ENCODE measurements at places on chromosomes 1 and 21.

GRCh38 chr1:206504363-206504713, 3.0 kb upstream of the RASSF5 start:
- no peak for DNase-seq

GRCh38 chr1:217969428-217969827, 315.7 kb upstream of the RRP15 start:
- DNase-seq, result no peak

DNA sequence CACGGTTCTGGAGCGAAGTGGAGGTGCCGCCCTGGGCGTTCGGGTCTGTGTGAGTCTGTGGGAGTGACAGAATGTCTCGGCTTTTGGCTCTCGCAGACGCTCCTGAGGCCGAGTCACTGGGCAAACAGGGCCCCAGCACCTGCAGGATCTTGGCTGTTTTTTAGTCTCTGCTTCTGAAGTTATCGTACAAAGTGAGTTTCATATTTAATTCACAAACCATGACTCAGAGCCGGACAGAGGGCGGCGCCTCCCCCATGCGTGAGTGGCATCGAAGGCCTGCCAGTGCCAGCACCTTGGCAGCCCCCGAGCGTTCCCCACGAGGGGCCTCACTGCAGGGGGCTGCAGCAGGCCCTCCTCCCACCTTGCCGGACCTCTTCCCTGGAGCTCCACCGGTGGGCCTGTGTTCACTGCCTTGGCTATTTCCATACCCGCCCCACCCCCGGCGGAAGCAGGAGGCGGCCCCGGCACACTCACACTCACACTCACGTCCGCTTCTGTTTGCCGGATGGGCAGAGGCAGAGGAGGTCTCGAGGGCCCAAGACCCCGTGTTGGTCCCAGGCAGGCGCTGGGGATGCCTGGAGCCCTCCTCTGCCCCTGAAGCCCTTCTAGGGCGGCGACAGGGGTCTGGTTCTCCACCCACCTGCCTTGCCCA, 56.3 kb downstream of the MORN1 start:
- no peak for DNase-seq

GRCh38 chr1:13495186-13495585, 18.6 kb downstream of the LRRC38 start:
- no peak for DNase-seq

- no peak for DNase-seq
Observed at GRCh38 chr1:210743038-210743437, 390.9 kb downstream of the KCNH1 start.

- DNase-seq, result no peak
Observed at GRCh38 chr1:45272913-45273371, 53.8 kb upstream of the HPDL start.

DNA sequence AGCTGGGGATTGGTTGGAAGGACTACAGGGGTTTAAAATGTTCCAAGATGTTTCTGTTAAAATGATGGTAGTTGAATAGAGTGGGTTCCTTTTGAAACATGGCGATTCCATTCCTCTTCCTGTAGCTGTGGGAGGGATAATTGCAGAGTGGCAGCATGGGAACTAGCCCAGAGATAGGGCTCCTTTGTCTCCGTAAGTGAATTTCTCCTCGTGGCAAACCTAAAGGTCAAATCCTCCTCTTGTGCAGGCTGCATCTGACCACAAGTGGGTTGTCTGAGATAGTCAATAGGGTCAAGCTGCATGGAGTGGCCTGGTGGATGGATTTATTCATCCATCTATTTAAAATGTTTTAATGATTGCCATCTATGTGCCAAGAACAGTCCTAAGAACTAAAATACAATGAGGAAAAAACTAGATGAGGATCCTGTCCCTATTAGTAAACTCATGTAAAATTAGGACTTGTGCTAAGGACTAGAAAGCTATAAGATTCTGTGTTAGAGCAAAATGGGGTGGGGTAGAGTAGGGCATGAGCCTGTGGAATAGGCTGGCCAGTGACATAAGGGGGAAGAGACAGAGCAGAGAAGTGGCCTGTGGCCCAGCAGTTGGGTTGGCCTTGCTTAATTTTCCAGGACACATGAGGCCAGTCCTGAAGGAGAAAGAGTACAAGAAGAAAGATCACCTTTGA, 89.1 kb upstream of the IVNS1ABP start:
- DNase-seq, result no peak

DNA sequence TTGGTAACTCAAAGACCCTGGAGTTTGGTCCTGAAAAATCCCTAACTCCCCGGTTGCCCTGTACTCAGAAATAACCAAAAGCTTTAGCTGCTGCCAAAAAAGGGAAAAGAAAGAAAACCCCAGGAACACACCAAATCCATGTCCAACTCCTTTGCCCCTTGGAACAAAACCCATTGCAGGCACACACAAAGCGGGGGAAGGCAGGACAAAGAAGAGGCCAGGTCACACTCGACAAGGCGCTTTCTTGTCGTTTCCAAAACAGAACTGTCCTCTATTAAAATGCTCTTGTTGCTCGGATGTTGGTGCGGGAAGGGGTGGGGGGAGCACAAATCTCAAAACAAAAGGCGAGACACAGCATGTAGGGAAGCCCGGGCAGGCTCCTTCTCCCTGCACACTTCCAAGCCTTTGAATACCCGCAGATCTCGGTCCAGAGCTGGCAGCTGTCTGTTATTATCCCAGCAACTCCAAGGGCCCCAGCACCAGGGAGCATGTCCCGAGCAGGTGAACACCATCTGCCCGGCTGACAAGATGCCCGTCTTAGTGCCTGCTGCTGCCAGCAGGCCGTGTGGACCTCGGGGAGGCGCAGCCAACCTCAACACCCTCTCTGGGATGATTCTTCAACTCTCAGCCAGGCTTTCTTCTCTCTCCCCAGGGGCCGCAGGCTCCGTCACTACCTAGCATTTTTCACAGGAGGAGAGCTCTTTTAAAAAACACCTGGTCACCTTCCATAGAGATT, 96.4 kb downstream of the SSBP3 start:
- DNase-seq, result peak; percentile 55

DNA sequence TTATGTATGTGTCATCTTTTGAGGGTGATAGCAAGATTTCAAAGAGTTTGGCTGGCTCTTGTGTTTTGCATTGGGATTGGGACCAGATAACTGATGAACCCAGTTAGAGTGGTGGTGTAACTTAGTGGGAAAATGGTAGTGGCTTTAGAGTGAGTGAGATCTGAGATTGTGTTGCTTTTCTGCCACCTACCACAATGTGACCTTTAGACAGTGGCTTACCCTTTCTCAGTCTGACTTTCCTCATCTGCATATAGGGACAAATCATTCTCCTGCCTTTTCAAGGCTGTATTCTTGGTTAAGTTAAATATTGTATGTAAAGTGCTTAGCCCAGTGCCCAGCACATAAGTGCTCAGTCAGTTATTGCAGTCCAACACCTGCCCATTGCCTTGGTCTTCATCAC, 31.3 kb downstream of the CENPF start:
- DNase-seq, result no peak
